ENCODE measurements at places on chromosomes 13 and 19.

DNA sequence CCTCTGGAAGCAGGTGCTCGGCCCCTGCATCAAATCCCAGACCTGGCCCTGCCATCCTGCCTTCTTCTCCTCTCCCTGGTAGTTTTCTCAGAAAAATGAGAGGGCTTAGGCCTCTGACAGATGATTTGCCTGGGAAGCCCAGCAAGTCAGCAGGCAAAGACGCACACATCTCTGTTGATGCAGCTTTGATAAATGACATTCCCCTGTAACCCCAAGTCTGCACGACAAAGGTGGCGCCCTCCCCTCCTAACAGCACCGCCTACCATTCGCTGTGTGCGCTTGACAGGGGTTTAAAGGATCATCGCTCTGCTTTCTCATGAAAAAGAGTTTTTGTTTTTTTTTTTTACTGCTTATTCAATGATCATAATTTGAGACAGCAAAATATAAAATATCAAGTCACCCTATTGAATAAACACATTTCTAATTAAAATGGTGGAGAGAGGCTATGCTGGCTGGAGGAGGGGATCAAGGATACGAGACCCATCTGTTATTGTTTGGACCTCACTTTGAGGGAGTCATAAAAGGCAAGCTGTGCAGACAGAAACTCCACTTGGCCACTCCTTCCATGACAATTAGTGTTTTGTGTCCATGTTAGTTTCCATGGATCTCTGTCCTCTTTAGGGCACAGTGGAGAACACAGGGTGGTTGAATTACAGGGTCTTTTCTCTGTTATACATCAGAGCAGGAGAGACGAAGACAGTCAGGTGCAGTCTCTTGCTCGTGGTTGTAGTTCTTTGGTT lies 126.1 kb downstream of the FGF9 start:
- no peak for DNase-seq

- no peak for DNase-seq
These were observed 1.6 kb upstream of the CASP14 start for GRCh38 chr19:15047680-15048079.

DNA sequence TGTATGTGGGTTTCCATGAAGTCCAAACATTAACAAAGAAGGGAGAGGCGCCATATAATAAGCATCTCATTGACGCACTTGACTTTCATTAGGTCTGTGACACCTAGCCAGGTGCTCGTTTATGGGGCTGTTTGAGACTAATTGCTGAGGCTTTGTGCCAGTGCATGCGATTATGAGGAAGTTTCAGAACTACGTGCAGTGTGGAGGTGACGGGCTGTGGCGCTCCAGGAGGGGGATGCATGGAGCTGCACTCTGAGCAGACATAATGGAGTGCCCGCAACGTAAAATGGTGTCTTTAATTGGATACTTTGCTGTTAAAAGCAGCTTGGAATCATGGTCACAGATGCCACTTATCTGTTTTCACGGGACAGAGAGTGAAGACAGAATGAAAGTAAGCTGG lies 223.2 kb downstream of the FGF9 start:
- no peak for DNase-seq

GRCh38 chr13:44908712-44909111 lies 80.6 kb downstream of the NUFIP1 start:
- DNase-seq = no peak

GRCh38 chr19:49165865-49166301 lies 8.3 kb downstream of the TRPM4 start:
- no peak for DNase-seq

GRCh38 chr19:7820588-7820987 lies 9.4 kb upstream of the EVI5L start:
- no peak for DNase-seq

DNA sequence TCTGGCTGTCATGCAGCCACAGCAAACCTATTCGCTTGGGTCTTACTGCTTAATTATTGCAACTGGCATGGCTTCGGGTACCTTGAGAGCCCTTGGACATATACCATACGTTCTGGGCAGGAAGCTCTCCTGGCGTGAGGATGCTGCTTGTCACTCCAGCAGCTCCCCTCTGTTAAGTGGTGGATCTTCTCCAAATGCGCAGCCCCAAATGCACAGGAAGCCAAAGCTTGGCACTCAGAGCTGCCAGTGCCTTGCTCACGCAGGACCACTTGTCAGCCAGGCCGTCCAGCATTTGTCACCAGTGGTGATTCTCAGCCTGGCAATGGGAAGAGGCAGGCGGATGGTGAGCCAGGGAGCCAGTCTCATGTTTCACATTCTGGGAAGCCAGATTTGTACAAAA lies 158.6 kb downstream of the KATNAL1 start:
- no peak for DNase-seq

DNA sequence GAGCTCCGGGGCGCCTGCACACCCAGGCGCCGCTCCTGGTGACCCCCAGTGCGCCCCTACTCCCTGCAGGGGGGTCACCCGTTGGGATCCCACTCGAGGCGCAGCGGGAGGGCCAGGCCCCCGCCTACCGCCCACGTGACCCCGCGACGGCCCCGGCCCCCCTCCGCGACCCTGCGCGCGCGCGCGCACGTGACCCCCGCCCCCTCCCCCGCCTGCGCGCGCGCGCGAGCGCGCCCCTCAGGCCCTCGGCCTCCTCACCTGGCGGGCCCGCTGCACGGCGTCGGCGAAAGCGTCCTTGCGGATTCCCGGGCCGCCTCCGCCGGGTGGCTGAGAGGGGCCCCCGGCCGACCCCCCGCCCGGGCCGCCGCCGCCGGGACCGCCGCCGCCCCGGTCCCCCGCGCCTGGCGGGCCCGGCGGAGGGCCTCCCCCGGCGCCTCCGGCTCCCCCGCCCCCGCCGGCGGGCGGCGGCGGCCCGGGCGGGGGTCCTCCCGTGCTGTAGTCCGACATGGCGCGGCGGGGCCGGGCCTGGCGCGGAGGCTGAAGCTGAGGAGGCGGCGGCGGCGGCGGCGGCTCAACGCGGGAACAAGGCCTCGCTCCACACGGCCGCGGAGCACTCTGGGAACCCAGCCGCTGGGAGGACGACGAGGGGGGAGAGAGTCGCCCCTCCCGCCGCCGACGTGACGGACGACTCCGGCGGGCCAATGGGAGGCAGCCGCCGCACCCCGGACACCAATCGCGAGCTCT lies at the start of gene KHSRP:
TSS of gene KHSRP (minus strand) at position 617 of the 744 bp plus-strand sequence. CDS start at position 507, 110 bp downstream.
- DNase-seq = no peak

GRCh38 chr13:106440866-106441265 lies 94.6 kb downstream of the EFNB2 start:
- DNase-seq = no peak

DNA sequence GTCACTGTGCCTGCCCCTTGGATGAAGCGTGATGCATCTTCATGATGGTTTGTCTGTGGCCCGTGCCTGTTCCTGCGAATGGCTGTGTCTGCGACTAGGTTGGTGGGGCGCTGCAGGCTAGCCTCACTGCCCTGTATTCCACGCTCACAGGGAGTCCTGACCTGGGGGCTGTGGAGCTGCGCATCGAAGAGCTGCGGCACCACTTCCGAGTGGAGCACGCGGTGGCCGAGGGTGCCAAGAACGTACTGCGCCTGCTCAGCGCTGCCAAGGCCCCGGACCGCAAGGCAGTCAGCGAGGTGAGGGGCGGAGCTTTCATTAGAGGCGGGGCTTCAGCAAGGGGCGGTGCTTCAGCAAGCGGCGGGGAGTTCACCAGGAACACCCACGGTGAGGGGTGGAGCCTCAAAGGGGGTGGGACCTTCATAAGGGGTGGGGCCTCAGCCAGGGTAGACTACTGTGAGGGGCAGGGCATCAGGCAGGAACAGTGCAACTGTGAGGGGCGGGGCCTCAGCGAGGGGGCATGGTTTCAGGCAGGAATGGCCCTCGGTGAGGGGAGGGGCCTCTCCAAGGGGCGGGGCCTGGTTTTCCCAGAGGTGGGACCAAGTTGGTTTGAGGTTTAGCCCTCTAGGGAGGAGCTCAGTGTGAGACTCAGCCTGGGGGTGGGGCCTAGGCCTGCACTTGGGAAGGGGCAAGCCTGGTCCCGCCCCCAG lies 17.2 kb downstream of the PKN1 start:
- peak; percentile 64 for DNase-seq

DNA sequence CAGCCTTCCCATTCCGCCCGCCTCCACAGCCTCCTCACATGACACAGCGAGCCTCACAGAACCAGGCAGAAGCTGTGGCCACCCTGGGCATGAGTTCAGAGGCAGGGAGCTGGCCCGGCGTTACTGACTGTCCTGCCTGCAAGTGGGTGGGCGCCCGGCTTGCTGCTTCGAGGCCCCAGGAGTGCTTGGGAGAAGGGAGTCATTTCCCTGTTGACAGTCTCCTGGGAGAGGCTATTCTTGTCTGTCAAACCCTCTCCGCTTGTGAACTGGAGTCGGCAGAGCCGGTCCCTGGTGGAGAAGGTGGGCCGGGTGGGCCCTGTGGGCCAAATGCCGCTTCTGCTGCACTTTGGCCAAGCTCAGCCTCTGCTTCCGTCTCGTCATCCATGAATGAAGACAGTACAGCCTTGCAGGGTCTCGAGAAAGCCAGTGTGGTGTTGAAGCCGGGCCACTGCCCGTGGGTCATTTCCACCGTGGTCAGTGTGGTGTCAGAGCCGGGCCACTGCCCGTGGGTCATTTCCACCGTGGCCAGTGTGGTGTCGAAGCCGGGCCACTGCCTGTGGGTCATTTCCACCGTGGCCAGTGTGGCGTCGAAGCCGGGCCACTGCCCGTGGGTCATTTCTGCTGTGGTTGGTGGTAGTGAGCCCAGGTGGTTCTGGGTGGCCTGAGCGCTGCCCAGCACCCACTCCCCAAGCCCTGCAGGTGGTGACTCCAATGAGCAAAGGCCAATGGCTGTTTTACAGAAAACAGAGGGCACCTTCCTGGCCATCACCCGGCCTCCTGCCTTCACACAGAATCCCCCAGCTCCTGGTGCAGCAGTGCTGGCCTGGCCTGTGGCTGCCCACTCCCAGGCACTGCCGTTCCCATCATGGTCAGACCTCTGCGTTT lies 13.5 kb upstream of the F7 start:
- DNase-seq = no peak

GRCh38 chr19:53177986-53178385 lies 15.2 kb downstream of the ZNF665 start:
- DNase-seq = no peak

- DNase-seq = no peak
These were observed 297.5 kb downstream of the ENOX1 start for GRCh38 chr13:43489233-43489632.

- DNase-seq = no peak
These were observed 89.3 kb downstream of the NUFIP1 start for GRCh38 chr13:44899967-44900366.

DNA sequence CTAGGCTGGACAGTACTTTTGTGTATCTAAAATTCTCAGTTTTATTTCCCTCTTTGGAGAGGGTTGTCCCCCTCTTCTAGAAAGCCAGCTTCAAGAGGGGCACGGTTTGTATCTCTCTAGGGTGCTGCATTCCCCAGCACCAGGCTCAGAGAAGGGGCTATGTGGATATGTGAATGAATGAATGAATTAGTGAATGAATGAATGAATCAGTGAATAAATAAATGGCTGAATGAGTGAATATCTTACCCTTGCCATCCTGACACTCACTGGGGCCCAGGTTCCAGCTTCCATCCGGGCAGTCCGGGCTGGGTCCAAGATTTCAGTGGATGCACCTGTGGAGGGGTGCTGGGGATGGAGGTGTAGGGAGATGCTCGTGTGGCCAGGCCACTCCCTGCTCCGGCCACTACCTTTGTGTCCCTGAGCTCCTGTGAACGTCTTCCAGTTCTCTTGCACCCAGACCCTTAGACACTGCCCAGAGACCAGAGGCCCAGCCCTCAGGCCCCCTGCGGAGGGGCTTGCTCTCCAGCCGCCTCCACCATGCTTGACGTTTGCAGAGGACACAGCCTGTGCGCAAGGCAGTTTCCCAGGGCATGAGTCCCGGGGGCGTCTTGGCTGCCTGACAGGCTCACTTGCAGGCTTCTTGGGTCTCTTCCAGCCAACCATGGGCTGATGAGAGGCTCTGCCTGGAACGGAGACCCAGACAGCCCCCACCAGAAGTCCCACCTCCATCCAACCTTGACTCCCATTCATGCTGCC lies 2.8 kb upstream of the KCNN1 start:
- no peak for DNase-seq

- DNase-seq = no peak
These were observed 1061.5 kb upstream of the PCDH9 start for GRCh38 chr13:68291595-68291994.

DNA sequence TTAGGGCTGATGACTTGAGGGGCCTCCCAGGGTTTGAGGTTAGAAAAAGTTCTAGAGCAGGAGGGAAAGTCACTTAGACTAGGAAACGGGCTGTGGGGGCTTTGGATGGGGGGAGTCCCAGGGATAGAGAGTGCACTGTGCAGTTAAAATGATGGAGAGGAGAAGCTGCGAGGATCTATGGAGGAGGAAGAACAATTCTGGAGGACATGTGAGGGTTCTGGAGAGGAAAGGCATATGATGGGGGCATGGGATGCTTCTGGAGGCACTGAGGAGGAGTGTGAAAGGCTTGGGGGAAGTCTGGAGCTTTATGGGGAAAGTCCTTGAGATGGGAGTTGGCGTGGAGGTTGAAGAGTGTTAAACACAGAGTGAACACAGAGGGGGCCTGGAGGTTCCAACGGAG lies 2.2 kb downstream of the KCNC3 start:
- DNase-seq = no peak

DNA sequence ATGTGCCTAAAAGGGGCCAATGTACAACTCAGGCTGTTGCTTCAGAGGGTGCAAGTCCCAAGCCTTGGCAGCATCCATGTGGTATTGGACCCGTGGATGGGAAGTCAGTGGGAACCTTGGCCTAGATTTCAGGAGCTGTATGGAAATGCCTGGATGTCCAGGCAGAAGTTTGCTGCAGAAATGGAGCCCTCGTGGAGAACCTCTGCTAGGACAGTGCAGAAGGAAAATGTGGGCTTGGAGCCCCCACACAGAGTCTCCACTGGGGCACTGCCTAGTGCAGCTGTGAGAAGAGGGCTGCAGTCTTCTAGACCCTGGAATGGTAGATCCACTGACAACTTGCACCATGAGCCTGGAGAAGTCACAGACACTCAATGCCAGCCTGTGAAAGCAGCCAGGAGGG lies 28.5 kb downstream of the GPC5 start:
- DNase-seq = no peak

GRCh38 chr13:33743438-33744368 lies 74.2 kb upstream of the RFC3 start:
- DNase-seq = no peak

- no peak for DNase-seq
These were observed 7.3 kb upstream of the LMO7 start for GRCh38 chr13:75628801-75629200.

DNA sequence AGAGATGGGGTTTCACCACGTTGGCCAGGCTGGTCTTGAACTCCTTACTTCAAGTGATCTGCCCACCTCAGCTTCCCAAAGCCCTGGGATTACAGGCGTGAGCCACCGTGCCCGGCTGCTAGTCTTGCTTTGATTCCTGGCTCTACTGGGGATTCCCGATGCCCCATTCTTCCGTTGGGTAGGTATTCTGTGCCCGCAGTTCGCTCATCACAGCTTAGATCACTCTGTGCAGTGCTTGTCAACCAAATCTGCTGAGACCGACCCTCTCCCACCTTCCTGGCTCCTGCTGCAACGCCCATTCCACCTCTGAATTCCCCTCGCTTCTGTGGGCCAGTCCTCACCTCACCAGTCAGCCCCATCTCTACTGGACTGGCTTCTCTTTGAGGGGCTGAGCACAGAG lies 4.6 kb upstream of the ZNF414 start:
- no peak for DNase-seq

- DNase-seq = peak; percentile 83
These were observed at the start of gene SHISA2 for GRCh38 chr13:26051657-26052311. SHISA2 (minus strand) TSS chr13:26052016; CDS start chr13:26050975, 1,041 bp downstream.

GRCh38 chr19:17553256-17553655 lies 2.2 kb upstream of the COLGALT1 start:
- DNase-seq = no peak
